ENCODE measurements at places on chromosomes 2 and 18.

DNA sequence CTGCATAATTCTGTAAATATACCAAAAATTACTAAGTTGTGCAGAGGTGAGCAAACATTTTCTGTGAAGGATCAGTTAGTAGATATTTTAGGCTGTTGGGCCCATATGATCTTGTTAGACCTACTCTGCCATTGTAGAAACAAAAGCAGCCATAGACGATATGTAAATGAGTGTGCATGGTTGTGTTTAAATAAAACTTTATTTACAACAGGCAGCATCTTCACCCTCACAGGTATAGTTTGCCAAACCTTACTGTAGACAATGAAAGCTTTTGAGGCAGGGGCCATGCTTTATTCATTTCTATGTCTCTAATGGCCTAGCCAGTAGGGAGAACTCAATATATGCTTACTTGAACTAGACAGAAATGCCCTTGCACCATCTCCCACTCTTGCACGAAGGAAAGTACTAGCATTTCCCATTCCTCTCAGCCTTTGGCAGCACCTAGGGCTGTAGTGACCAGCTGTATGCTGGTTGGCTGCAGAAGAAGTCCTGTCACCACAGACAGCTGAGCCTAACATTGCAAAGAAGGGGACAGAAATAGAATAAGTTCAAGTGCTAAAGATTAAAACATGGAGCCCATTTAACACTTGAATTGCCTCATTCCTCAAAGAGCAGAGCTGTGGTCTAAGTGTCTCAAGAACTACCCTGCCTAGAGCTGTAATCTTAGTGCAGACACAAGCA, 305.1 kb upstream of the MGAT5 start:
- no peak for DNase-seq

- no peak for DNase-seq
Observed at GRCh38 chr2:119088416-119088815, 70.1 kb downstream of the C1QL2 start.

- DNase-seq: no peak
Observed at GRCh38 chr2:240429872-240430491, 5.5 kb upstream of the GPC1 start.

DNA sequence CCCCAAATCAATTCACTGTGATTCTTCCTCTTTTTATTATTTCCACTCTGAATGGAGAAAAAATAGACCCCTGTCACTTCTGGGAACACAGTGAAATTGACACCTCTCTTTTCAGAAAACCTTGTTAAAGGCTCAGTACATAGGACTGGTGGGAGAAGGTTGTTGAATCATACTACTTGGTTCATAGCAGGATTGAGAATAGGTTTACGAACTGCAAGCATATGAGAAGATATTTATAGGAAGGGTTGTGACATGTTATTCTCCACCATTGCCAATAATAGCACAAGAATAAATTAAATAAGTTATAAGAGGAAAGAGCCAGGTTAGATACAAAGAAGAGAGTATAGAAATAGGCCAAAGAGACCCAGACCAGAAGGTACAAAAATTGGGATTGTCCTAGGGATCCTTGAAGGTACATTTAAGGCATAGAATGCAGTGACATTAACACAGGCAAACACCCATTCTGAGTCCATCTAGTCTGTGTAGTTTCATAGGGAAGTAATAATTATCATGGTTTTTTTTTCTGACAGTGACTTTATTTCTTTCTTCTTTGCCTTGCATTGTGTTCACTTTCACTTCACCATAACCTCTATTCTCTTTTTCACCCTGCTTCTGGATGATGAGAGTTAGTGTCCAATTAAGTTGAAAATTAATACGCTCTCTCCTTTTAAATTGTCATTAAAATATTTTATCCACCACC, 21.8 kb upstream of the SERPINE2 start:
- no peak for DNase-seq

GRCh38 chr18:55706898-55707297, 118.9 kb upstream of the TCF4 start:
- DNase-seq: no peak
